ENCODE measurements at places on chromosomes 6 and 20.
A peak's percentile ranks its signal among the peaks of the same experiment; 100 is the strongest.

GRCh38 chr20:23937303-23938117 is 51.1 kb downstream of the GGTLC1 start:
- DNase-seq: no peak

- DNase-seq: no peak
Observed at GRCh38 chr6:128641703-128642102, 121.3 kb upstream of the PTPRK start.

DNA sequence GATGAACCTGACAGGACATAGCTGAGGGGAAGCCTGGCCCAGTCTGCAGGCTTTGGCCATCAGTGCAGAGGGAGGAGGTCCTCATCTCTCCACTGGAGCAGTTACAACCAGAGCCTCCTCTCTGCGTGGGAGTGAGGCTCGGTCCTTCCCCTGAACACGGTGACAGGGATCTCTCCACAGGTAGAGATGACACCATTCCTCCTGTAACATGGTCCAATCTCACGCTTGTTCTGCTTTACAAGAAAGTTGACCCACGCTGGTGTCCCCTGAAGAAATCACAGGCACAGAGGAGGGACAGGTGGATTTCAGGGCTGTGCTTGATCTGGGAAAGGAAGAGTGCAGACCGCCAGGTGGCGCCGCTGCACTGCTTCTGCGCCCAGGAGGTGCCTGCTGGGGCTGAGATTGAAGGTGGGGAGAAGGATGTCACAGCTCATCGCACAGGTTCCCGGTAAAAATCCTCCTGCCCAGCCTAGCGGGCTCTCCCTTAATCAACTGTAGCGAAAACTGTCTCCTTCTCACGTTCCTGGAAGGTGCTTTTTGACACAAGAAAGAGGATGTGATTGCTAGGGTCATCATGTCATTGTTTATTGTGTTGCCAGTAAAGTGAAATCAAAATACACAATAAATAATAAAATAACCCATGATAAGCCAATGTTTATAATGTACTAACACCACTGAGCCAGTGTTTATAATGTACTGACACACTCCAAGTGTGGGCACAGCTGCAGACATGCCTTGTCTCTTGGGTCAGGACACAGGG is 20.4 kb downstream of the HLA-G start:
- no peak for DNase-seq

- no peak for DNase-seq
Observed at GRCh38 chr20:48875233-48875913, 46.1 kb upstream of the ARFGEF2 start.

GRCh38 chr20:42338294-42339201 is 720.4 kb upstream of the CHD6 start:
- no peak for DNase-seq

DNA sequence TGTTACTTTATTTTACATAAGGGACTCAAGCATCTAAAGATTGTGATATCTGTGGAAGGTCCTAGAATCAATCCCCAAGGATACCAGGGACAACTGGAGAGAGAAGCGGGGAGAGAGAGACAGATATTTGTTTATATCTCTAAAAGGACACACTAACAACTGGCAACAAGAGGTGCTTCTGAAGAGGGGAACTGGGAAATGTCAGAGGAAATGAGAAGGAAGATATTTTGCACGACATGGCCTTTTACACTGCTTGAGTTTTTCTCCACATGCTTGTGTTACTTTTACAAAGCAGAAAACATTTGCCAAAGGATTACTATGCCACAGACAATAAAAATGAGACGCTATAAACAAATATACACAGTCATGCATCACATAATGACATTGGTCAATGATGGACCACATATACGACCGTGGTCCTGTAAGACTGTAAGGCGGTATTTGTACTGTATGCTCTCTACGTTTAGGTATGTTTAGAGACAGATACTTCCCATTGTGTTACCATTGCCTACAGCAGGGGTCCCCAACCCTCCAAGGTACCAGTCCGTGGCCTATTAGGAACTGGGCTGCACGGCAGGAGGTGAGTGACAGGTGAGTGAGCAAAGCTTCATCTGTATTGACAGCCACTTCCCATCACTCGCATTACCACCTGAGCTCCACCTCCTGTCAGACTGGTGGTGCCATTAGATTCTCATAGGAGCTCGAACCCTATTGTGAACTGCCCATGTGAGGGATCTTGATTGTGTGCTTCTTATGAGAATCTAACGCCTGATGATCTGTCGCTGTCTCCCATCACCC is 64.6 kb upstream of the PTPN1 start:
- DNase-seq: no peak

DNA sequence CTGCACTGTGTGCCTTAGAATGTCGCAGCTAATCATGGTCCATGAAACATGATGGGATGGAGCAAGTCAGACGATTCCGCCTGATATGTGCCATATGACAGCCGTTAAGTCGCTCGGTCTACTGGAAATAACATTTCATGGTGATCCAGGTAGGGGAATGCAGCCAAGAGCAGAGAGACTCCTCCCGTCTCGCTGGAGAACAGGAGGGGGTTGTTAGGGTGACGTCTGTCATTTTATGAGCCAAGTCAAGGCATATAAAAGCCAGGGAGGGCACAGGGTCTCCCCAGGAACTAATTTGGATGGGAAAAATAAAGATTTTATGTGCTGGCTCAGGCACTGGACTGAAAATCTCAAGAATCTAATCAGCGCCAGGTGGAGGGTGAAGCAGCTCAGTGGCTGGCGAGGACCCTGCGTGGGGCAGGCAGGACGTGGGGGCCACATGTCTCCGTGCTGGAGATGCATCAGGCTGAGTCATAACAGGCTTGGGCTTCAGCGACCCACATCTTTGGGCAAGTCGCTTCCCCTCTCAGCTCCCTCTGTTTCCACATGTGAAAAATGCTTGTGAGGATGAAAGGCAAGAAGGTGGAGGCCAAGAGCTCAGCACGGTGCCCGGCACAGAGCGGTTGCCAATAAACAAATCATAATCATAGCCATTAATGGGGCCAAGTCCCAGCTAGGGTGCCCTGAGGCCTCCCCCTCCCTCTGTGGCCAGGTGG is 234.6 kb downstream of the ANKRD60 start:
- no peak for DNase-seq

- DNase-seq: no peak
Observed at GRCh38 chr6:75863001-75863400, 114.0 kb downstream of the MYO6 start.

- no peak for DNase-seq
Observed at GRCh38 chr20:32582659-32583580, 2.2 kb downstream of the NOL4L start.

DNA sequence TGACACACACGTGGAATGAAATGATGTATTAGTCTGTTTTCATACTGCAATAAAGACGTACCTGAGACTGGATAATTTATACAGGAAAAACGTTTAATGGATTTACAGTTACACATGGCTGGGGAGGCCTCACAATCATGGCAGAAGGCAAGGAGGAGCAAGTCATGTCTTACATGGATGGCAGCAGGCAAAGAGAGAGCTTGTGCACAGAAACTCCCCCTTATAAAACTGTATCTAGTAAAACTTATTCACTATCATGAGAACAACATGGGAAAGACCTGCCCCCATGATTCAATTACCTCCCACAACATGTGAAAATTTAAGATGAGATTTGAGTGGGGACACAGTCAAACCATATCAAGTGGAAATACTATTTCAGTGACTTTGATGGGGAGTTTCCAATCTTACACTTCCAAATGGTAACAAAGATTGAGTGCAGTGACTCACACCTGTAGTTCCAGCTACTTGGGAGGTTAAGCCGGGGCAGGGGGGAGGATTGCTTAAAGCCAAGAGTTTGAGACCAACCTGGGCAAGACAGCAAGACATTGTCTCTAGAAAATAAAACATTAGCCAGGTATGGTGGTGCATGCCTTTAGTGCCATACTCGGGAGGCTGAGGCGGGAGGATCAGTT is 8.2 kb upstream of the LY86 start:
- DNase-seq: no peak

GRCh38 chr6:18424201-18424600 is 37.1 kb downstream of the RNF144B start:
- no peak for DNase-seq

DNA sequence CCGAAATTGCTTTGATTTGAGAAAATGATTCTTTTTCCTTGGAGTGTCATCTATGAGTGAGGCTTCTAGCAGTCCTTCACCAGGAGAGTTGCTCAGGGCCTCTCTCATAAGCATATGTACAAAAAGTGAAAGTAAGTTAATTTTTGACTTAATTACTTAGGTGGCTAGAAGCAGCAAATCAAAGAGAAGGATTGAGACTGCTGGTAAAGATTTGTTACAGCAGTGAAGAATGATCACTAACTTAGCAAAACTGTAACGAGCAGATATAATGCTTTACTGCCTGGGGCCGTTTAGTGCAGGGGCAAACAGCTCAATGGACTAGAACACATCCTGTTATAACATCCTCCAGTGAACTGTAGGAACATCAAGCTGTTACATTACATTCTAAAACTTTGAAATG is 167.8 kb upstream of the RIPOR2 start:
- no peak for DNase-seq

GRCh38 chr6:152110886-152111820 is 303.7 kb downstream of the ESR1 start:
- DNase-seq: no peak

GRCh38 chr6:64815718-64816117 is 891.3 kb downstream of the EYS start:
- no peak for DNase-seq

DNA sequence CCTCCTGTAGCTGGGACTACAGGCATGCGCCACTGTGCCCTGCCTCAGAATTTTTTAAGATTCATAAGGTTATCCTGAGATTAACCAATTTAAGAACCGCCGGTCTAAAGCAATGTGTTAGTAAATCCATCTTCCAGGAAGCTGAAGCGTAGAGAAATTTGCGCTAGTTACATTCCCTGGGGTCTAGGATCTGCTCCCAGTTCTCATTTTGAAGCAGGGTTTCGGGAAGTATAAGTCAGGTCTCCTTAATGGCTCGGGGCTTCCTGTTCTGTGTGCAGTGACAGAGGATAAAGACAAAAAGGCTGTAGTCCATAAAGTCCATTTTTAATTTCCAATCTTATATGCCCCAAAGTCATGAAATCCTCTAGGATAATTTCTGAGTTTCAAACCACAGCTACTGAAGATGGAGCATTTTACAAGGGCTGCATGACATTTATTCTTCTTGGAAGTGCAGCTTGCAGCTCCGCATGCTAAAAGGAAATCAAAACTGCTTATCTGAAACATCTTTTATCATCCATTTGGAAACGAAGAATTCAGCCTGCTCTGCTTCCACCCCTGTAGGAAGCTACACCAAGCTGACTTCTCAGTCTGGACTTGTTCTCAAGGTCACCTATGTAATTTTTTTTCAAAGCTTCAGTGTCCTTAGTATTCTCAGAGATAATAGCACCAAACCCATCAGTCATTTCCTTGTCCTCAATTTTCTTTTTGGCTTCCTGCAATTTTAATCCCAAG is 326.1 kb downstream of the PRL start:
- DNase-seq: no peak

DNA sequence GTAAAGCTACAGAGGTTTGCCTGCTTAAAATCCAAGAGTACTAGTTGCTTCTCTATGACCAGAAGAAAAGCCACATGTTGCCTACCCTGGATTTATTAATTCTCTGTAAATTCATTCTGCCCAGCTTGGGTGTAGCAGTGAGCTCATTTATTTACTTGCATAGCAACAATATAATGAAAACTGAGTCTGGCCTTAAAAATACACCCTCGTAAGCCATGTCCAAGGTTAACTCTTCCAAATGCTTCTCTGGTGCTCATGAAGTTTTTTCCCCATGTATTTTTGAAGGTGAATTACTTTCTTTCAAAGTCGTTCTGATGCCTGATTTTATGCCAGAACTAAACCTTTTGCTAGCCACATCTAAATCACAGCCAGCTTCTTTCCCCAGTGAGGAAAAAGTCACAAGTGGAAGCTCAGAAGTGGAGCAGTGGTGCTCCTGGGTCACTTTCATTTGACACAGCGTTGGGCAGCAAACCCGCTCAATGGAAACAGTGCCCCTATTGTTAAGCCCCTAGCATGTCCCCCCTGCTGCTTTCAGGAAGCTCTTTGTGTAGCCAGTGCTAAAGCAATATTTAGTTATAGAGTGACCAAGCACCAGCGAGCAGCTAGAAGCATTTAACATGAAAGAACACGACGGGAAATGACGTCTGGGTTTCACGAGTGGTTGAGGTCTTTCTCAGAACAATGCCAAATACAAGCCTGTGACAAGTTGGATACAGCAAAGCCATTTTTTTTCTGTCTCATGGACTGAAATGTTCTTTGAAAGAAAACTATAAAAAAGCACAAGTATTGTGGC is 29.8 kb downstream of the NEDD9 start:
- DNase-seq: no peak

DNA sequence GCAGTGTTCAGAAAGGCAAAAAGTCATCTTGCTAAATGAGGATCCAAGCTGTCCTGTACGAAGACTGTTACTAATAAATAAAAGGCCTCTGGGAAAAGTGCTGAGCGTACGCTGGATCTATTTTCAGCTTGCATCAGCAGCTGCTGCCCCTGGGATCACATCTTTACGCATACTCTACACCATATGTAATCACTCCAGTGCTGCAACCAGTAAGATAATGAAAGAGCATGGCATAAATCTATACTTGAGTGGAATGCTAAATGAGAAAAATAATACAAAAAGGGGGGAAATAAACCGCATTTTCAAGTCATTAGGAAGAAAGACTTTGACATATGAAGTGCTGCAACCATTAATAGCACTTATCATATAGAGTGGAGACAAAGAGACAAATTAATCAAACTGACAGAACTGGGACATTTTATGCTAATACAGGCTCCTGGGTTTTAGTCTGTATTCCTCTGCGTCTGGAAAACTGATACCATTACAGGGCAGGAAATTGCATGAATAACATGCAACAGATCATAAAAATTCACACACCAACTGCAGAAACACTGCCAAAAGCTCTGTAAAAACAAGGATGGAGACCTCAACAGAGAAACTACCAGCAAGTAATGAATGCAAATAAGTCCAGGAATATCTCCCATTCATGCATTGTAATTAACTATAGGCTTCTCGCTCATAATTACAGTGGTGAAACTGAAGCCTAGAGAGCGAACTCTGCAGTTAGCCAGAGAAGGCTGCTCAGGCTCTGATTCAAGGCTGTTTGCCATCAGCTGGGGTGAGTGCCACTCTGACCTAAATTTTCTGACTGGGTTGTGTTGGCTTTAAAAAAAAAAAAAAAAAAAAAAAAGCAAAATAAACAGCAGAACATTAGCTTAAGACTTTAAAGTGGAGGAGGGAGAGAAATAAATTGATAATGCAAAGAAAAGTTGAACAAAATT is 83.8 kb downstream of the GJA10 start:
- DNase-seq: peak; percentile 52

DNA sequence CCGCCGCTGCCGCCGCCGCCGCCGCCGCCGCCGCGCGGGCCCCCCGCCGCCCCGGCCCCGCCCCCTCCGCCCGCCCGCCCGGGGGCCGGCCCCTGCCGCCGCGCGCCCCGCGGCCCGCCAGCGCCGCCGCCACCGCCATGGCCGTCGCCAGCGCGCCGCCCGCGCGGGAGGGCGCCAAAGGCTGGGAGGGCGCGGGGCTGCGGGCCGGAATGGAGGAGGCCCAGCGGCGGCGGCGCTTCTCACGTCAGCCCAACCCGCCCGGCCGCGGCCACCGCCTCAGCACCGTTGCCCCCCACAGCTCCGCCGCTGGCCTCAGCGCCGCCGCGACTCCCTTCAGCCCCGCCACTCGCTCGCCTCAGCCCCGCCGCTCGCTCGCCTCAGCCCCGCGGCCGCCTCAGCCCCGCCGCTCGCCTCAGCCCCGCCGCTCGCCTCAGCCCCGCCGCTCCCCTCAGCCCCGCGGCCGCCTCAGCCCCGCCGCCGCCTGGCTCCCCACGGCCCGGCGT is 258 bp downstream of the PHF10 start:
- no peak for DNase-seq
